ENCODE measurements at places on chromosomes 13 and 19.

GRCh38 chr13:86960876-86961275 is 710.3 kb upstream of the SLITRK5 start:
- no peak for DNase-seq

- no peak for DNase-seq
These were observed at the start of gene CEACAM4 for GRCh38 chr19:41626877-41627276. TSS of gene CEACAM4 (minus strand) at chr19:41627074. CDS start at chr19:41626963, 111 bp downstream.

GRCh38 chr13:64154514-64154913 is 2738.9 kb upstream of the PCDH20 start:
- DNase-seq = no peak

DNA sequence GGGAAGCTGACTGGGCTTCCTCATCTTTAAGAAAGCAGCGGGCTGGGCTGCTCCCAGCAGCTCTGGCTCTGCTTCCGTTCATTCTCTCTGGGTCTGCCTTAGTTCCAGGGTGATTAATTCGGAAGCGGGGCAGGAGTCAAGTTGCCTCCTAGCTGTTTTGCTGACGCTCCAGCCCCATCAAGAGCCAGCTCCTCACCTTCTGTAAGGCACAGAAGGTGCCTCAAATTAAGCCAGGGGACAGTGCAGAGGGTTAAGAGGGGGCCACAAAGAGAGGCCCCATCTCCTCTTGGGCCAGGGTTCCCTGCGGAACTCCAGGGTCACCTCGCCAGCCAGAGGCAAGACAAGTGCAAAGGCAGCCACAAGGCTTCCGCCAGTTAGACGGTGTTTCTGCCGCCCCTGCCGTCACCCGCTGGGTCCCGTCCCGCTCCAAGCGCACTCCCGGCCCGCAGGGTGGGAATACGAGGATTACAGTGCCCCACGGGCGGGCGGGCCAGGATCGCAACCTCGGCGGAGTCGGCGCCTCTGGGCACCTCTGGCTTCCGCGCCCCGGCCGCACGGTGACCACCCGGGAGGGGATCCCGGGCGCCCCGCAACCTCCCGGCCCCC is 508 bp downstream of the SLC15A1 start:
- DNase-seq = no peak

GRCh38 chr13:99516153-99516929 is 15.1 kb downstream of the TM9SF2 start:
- DNase-seq = no peak

GRCh38 chr13:27334774-27335435 is 64.3 kb downstream of the RASL11A start:
- no peak for DNase-seq

DNA sequence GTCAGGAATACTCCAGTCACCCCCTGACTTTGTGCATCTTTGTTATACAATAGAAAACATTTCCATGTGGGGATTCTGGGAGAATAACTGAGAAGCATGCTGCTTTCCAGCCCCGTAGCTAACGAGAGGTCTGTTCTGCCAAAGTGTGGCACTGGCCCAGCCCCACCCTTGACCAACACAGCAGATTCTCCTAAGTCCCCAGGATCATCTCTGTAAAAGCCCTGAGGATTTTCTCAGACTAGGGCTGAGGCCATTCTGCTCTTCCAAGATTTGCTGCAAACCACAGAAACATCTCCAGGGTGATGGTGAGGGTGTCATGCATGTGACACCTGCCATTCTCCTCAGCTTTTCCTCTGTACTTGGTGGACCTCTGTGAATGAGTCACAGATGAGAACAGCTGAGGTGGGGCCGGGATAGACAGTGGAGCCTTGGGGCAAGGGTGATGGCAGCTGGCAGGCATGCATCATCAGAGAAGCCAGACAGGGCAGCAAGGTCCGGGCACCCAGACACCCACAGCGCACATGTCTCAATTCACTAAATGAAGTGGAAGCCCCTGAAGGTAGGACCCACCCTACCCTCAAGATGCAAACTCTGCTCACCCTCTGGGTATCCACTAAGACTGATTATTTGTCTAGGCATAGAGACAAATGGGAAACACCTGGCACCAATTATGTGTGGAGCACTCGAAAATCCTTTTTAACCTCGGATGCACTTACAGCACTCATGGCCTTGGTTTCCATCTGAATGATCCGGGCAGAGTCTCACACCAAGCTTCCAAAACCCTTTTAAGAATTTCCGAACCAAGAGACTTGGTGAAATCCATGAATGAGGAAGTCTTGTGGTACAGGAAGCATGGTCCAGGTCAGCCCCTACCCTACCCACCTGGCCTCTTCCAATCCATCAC is 20.1 kb upstream of the DOCK9 start:
- no peak for DNase-seq

DNA sequence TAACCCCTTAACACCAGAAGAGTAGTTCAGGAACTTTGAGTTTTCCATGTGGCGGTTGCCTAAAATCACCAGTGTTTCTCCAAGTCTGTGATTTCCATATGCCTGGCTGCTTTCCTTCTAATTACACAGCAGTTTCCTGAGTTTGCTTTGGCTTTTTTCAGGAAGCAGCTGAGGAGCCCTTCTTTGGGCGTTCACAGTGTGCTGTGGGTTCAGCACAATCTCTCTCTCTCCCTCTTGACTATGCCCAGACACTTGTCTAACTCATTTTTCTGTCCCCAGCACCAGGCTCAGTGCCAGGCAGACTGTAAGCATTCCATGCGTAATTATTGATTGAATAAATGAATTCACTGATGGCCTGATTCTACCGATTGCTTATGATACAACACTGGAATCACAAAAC is 19.7 kb downstream of the SCEL start:
- DNase-seq = no peak

- DNase-seq = no peak
These were observed 18.8 kb upstream of the EDDM13 start for GRCh38 chr19:56253737-56254136.
